ENCODE measurements at places on chromosomes 1 and 21.

DNA sequence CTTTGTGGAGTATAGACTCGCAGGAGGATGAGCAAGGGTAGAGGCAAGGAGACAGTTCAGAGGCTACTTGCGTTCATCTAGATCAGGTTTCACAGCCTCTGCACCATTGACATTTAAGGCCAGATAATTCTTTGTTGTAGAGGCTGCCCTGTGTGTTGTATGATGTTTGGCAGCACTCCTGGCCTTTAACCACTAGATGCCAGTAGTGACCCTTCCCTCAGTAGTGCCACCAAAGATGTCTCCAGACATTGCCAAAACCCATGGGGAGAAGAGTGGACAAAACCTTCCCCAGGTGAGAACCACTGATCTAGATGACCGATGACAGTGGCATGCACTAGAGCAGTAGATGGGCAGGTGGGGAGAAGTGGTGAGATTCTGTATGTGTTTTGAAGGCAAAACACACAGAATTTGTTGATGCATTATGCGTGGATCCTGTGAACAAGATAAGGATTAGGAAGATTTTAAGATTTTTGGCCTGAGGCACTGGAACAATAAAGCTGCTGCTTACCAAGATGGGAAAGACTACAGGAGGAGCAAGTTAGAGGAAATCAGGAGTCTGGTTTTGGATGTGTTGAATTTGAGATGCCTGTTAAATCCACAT is 9.9 kb upstream of the COG2 start:
- peak; percentile 13 for DNase-seq

- DNase-seq, result peak; percentile 86
Measured at GRCh38 chr1:11037740-11038182, 9.3 kb downstream of the MASP2 start.

DNA sequence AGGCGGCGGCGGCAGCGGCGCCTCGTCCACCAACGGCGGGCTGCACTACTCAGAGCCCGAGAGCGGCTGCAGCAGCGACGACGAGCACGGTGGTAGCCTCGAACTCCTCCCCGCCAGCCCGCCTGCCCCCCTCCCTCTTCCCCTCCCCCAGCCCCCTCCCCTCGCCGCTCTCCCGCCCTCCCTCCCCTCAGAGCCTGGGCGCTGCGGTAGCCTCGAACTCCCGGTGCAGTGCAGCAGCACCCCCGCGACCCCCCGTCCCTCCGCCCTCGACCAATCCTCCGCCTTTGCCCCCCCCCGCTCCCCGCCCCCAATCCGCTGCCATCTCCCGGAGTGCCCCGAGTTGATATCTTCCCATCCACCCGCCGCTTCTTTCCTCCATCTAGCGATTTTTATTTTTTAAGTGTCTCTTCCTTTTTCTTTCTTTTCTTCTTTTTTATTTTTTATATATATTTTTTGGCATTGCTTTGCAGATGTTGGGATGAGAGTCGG is 516 bp downstream of the RCOR3 start:
- DNase-seq, result no peak

GRCh38 chr1:204285436-204286305 is 71.9 kb upstream of the GOLT1A start:
- DNase-seq, result no peak

DNA sequence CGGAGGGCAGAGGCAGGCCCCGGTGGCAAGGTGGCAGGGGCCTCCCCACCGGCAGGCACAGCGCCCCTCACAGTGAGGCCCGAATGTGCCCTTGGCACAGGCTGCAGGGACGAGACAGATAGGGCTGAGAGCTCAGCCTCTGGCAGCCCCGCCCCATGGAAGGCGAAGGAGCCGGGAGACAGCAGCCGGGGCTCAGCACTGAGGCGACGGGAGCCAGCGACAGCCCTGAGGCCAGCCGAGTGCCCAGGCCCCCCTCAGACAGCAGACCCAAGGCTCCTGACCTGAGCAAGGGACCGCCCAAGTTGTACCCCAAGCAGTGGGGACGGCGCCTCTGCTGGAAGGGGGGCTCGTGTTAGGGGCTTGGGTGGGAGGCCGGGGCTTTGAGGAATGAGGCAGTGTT is 43.1 kb downstream of the ARHGEF16 start:
- no peak for DNase-seq

DNA sequence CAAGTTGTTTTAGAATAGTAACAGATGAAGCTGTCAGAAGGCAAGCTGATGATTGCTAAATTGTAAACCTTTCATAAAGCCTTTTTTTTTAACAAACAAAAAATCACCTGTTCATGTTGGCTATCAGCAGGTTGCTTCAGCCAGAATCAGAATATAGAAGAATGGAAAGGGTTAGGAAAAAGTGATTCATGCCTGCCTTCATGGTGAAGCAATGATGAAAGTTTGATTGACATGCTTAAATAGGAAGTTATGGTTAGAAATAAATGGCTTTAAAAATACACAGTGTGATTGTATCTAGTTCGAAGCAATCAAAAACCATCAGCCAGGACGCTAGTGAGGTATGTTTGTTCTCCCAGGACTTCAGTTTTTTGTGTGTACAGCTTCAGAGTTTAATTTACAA is 37.9 kb downstream of the GABPA start:
- no peak for DNase-seq

GRCh38 chr1:160681066-160681890 is 30.3 kb downstream of the CD48 start:
- no peak for DNase-seq

GRCh38 chr1:95145493-95145892 is 28.3 kb downstream of the TLCD4 start:
- no peak for DNase-seq

DNA sequence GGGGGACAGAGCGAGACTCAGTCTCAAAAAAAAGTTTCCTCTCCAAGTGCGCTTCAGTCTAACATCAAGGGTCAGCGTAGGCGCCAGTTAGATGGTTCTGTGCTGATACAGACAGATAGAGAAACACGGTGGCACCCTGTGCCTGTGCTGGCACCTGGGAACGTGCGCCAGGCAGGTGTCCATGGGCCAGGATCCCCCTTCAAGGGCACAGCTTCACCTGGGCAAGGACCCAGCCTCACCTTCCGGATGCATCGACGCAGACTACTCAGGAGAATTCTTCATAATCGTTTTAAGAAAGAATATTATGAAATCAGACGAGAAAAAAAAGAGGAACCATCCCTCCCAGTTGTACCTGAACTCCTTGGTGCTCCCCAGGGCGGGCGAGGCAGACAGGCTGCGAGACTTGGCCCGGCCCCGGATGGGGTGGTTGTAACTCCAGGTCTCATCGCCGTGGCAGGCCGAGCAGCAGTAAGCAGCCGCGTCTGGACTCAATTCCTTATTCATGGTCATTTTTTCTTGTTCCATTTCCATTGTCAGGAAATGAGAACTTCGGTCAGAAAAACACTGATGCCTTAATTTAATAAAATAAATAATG is 13.3 kb downstream of the NADK start:
- DNase-seq, result no peak

- DNase-seq, result no peak
Measured at GRCh38 chr1:182095946-182096345, 34.4 kb upstream of the ZNF648 start.

GRCh38 chr1:166874464-166874863 is 1.6 kb downstream of the TADA1 start:
- no peak for DNase-seq

- no peak for DNase-seq
Measured at GRCh38 chr1:53066488-53066887, 4.5 kb downstream of the PODN start.

DNA sequence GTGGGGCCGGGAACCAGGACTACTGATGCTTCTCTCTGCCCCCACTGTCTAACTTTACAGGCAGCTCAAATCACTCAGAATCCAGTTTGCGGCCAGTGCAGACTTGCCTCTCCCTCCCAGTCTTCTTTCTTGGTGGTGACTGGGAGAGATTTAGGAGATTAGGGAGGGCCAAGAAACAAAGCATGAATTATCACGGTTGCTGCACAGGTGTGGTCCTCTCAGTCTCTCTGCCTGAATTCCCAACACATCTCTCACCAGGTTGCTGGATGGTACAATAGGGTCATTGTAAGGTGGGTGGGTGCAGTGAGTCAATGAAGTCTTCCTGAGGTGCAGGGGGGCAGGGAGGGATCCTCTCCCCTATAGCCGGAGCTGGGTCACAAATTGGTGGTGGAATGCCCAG is 12.6 kb downstream of the S100A11 start:
- DNase-seq, result no peak

DNA sequence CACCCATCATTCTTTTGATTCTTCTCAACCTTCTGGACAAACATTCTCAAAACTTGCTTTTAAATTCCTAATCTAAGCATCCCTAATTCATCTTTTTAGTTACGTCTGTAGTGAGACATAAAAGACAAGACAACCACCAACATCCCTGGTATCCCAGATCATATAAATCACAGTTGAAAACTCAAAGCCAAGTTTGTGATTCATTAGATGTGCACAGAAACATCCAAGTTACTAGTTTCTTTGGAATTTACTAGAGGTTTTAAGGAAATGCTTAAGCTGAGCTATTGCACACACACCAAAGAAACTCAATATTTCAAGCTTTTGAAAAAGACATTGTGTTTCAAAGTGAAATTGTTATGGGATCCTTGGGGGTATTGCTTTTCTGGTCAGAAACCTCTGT is 47.6 kb downstream of the ATP6V1G3 start:
- no peak for DNase-seq

GRCh38 chr1:187067160-187067559 is 238.4 kb downstream of the PLA2G4A start:
- no peak for DNase-seq

DNA sequence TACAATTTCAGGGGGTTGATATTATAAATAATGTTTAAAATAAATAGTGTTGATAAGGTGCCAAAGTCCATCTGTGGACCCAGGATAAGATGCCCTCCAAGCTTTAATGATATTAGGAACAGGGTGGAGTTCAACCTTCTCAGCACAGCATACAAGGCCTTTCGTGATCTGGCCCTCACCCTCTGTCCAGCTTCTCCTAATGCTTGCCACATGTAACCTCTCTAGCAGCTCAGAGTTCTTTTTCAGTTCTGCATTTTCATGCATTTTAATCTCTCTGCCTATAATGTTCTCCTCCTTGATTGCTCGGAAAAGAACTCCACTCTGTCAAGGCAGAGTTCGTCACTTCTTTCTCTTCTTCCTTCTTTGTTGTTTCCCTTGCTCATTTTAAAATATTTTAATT is 21.4 kb upstream of the SMAP2 start:
- no peak for DNase-seq

- DNase-seq, result no peak
Measured at GRCh38 chr1:182802006-182802803, 12.6 kb downstream of the NPL start.

GRCh38 chr1:171794085-171794484 is 12.6 kb downstream of the METTL13 start:
- DNase-seq, result no peak

GRCh38 chr1:88973520-88974137 is 18.8 kb downstream of the KYAT3 start:
- DNase-seq, result no peak

- no peak for DNase-seq
Measured at GRCh38 chr1:172338295-172338735, 82.2 kb upstream of the C1orf105 start.

DNA sequence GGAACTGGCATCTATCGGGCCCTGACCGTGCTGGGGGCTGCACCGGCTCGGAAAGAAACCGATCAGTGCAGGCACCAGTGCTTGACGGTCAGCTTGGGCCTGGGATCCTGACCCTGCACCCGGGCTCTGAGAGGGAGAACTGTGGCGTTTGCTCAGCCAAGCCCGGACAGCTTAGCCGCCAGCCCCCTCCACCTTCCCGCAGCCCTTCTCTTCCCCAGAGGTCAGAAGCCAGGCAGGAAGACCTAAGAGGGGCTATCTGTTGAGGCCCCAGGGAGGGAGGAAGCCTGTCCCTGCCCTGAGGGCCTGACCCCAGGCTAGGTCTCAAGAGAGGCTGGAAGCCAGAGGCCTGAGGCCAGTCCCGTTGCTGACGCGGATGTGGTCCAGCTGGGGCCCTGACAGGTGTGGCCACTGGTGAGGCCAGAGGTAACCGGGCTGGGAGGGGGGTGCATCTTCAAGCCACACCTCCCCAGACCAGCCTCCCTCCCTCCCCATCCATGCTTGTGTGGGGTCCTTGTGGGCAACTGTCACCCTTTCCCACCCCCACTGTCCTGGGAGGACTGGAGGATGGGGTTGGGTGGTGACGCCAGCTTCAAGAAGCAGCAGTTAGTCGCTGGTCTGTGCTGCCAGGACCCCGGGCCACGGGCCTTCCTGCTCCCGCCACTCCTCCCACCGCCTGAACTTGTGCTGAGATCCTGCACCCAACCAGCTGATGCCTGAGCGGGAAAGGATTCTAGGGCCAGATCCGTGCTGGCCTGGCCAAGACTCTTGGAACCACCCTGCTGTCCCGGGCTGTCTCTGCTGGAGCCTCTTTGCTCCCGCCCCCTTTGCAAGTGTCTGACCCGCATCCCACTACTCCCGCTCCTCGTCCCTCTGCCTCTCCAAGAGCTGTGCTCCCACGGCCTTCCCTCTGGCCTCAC is 2.6 kb upstream of the DVL1 start:
- no peak for DNase-seq
